ENCODE measurements at places on chromosomes 3 and 15.

DNA sequence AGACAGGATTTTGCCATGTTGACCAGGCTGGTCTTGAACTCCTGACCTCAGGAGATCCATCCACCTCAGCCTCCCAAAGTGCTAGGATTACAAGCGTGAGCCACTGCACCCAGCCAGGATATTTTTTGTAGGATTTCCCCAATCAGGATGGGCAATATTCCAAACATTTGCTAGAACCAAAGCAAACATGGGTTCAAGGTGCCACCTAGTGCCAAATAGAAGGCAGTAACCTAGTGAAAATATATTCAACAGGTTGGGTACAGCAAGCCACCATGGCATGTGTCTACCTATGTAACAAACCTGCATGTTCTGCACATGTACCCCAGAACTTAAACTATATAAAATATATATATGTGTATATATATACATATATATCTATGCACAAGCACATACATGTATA, 185.9 kb upstream of the CADM2 start:
- DNase-seq = no peak

GRCh38 chr3:29274667-29275066, 6.2 kb upstream of the RBMS3 start:
- no peak for DNase-seq

GRCh38 chr15:38560456-38560926, 4.1 kb downstream of the RASGRP1 start:
- DNase-seq = no peak

DNA sequence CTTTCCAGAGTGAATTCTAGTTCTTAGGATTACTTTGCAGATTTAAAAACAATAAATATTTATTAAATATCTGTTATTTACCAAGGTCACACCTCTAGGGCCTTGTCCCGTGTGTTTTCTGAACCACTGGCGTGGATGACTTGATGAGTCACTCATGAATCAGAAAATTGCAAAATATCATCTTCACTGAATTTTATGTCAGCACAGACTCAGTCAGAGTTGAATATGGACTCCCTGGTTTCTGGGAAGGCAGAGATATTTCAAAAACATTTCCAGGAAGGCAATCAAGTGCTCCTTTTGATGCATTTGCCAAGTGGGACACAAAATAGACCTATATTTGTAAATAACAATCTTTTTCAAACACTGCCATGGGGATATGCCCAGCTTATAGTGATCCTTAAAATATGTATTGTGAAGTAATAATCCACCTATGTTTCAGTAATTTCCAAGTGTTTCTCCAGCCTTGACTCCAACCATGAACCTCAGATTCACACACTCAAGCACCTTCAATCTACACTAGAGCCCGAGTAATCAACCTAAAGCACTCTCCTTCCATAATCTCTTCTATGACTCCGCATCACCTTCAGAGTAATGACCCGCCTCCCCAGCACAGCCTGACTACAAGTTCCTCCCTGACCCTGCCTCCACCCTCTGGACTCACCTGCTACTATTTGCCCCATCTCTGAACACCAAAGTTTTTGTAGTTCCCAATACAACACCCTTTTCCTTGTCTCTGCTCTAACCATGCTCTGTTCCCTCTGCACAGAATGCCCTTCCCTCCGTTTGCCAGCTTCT, 24.3 kb downstream of the DPH3 start:
- no peak for DNase-seq

DNA sequence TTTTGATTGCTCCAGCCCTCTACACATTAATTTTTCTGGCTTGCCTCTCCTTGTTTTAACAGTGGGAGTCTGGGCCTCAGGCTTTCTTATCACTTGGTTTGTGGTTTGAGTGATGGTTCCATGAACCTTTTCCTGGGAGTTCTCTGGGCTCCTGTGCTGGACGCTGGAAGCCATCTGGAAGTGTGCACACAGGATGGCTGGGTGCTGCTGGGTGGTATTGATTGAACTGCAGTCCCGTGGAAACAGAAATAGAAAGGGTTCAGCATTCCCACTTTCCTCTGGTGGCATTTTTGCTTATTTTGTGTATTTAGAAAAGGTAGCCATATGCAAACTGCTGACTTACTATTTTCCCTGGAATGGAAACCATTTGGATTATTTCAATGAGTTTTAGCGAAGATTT, 25.6 kb downstream of the MITF start:
- no peak for DNase-seq

DNA sequence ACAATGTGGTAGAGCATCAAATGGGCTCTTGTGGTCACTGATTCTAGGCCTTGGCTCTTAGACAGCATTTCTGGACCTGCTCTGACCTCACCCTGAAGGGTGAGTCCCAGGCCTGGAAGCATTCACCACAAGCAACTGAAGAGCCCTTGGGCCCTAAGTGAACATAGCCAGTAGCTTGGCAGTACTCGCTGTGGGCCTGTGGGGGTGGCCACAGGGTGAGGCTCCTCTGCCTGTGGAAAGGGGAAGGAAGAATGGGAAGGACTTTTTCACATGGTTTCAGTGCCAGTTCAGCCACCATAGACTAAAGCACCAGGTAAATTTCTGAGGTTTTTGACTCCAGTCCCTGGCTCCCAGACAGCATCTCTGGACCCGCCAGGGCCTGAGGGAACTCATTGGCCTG, 5.1 kb upstream of the ZSCAN2 start:
- no peak for DNase-seq

All from T-helper 1 cell (primary cell).